ENCODE measurements at places on chromosomes 16 and 17. TPM values are rescaled to one million over a fixed set of nuclear protein-coding genes. Genes with fewer than 3 reads are reported as not detected.

DNA sequence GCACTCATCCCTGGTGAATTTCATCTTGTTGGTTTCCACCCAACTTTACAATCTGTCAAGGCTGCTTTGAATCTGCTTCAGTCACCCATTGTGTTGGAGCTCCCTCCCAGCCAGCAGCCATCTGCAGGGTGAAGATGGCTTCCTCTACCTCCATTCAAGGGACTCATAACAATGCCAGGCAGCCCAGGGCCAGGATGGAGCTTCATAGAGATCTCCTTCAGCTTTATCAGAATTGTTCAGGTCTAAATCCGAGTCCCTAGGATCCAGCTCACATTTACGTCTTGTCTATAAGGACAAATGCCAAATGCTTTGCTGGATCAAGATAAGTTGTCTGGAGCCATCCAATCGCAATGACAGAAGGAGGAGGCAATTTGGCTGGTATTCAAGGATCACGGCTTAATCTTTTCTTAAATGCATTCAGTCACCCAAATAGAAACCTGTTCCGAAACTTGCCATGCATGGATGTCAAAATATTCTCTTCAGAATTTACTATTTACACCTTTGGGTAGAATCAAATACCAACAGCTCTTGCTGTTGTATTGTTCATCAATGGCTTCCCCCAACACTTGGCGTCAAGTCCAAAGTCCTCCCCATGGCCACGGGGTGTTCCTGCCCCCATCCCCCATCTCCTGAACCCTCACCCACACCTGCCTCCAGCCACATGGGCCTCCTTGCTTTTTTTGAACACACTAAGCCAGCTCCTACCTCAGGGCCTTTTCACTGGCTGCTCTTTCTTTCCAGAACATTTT is 3.8 kb upstream of the FAM171A2 start:
- no peak overlapping the region for H3K4me3 ChIP-seq
- no peaks in the 10 kb centered on the region for H3K36me3 ChIP-seq
- H3K27me3 ChIP-seq, result no peaks in the 10 kb centered on the region
- H3K4me1 ChIP-seq, result peaks cover 15% of the 10 kb centered on the region
- no peak for DNase-seq
- no peak overlapping the region for H3K27ac ChIP-seq

GRCh38 chr16:83830769-83831455 is 23.1 kb downstream of the HSBP1 start:
- H3K4me3 ChIP-seq, result no peak overlapping the region
- H3K4me1 ChIP-seq, result no peaks in the 10 kb centered on the region
- no peak overlapping the region for H3K27ac ChIP-seq
- DNase-seq, result no peak

The RAP1GAP2 gene
- 13.6 TPM for total RNA-seq

The MYL11 gene
- total RNA-seq, result not detected

DNA sequence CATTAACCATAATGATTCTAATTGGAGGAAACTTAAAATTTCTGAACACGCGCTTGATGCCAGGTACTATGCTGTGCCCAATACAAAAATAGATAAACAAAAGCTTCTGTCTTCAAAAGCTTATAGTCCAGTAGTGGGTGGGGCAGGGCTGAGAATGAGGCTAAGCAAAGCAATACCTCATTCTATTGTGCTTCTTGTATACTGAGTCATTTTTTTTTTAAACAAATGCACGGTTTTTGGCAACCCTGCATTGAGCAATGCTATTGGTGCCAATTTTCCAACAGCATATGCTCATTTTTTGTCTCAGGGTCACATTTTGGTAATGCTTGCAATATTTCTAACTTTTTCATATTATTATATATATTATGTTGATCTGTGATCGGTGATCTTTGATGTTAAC is 34.7 kb upstream of the HNF1B start:
- H3K4me3 ChIP-seq, result no peak overlapping the region
- H3K36me3 ChIP-seq, result no peaks in the 10 kb centered on the region
- no peaks in the 10 kb centered on the region for H3K27me3 ChIP-seq

GRCh38 chr16:69566240-69566980 is 644 bp downstream of the NFAT5 start:
- no peaks in the 10 kb centered on the region for H3K27me3 ChIP-seq
- peak; percentile 91 for DNase-seq
- peak overlapping the region; percentile 97 for H3K27ac ChIP-seq
- peak overlapping the region; percentile 92 for H3K4me3 ChIP-seq
- H3K36me3 ChIP-seq, result no peaks in the 10 kb centered on the region

GRCh38 chr16:82943371-82943770 is 316.6 kb downstream of the CDH13 start:
- H3K27me3 ChIP-seq, result no peaks in the 10 kb centered on the region
- no peak for DNase-seq
- no peaks in the 10 kb centered on the region for H3K4me1 ChIP-seq
- no peak overlapping the region for H3K27ac ChIP-seq
- H3K4me3 ChIP-seq, result no peak overlapping the region

GRCh38 chr17:13885550-13885949 is 183.8 kb upstream of the COX10 start:
- H3K4me3 ChIP-seq, result no peak overlapping the region
- H3K27me3 ChIP-seq, result no peaks in the 10 kb centered on the region
- no peaks in the 10 kb centered on the region for H3K4me1 ChIP-seq
- H3K27ac ChIP-seq, result no peak overlapping the region
- no peak for DNase-seq

The TBC1D3I gene
- total RNA-seq, result 1.4 TPM

The MRPS34 gene
- total RNA-seq, result 58.7 TPM

The GGA2 gene
- total RNA-seq, result 197 TPM

- peak overlapping the region; percentile 69 for H3K27ac ChIP-seq
- no peak for DNase-seq
- no peaks in the 10 kb centered on the region for H3K27me3 ChIP-seq
Observed at GRCh38 chr17:40313668-40314583, 4.9 kb downstream of the RARA start.

The KRTAP3-1 gene
- not detected for total RNA-seq

The PRR35 gene
- not detected for total RNA-seq

The TMEM256 gene
- total RNA-seq, result 57.0 TPM

DNA sequence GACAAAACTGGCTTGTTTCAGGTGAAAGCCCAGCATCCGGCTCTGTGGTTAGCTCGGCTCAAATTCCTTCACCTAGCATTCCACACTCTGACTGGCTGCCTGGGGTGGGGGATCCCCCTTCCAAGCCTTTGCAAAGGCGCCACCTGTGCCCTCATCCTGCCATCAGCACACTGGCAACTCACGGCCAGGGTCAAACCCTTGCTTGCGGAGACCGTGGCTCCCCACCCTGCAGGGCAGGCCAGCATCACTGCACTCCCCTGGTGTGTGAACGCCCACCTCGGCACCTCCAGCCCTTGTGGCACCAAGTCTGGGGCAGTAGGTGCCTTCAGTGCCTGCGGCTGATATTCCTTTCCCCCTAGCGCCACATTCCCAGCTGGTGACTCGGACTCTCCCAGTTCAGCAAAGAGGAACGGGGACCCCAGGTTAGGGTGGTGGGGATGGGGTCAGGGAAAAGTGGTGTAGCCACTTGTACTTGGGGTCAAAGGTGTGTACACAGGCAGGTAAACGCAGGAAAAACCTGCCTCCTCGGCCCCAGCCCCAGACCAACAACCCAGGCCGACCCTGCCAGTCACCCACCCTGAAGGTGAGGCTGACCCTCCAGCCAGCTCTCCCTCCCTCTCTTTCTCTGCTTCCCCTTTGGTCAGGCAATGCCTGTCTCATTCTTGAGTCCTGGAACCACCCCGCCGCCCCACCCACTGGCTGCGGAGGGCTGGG is 1.1 kb downstream of the FLII start:
- H3K4me1 ChIP-seq, result peaks cover 51% of the 10 kb centered on the region
- H3K27me3 ChIP-seq, result no peaks in the 10 kb centered on the region
- peak; percentile 85 for DNase-seq

The NEUROD2 gene
- total RNA-seq, result not detected

DNA sequence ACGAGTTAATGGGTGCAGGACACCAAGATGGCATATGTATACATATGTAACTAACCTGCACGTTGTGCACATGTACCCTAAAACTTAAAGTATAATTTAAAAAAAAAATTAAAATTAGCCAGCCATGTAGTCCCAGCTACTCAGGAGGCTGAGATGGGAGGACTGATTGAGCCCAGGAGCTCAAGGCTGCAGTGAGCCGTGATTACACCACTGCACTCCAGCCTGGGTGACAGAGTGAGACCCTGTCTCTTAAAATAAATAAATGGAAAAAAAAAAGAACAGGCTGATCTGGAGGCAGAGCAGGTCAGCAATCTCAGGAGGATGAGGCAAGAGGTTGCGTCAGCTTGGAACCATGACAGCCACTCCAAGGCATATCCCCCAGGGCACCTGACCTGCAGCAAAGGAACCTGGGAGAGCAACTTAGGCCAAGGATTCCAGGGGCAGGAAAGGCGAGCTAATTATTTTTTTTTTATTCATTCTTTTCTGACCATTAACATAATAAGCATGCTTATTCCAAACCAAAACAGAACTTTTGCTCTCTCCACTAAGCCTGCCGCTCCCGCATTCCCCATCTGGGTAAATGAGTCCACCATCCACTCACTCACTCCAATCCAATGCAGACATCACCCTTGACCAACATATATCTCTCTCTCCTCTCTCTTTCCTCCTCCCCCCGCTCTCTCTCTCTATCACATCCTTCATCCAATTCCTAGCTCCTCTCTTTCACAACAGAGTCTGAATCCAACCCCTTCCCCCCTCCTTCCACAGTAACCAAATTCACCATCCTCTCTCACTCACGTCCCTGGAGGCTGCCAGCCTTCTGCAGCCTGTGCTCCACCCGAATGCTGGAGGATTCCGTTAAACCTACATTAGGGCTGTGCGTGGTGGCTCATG is 47.7 kb downstream of the TK2 start:
- H3K4me3 ChIP-seq, result no peak overlapping the region
- H3K27ac ChIP-seq, result no peak overlapping the region
- no peaks in the 10 kb centered on the region for H3K36me3 ChIP-seq
- H3K27me3 ChIP-seq, result no peaks in the 10 kb centered on the region
- DNase-seq, result peak; percentile 73

The TNFRSF17 gene
- total RNA-seq, result not detected

GRCh38 chr17:16911141-16911937 is 60.6 kb downstream of the TNFRSF13B start:
- no peak overlapping the region for H3K27ac ChIP-seq
- DNase-seq, result no peak
- no peak overlapping the region for H3K4me3 ChIP-seq
- no peaks in the 10 kb centered on the region for H3K4me1 ChIP-seq
- H3K36me3 ChIP-seq, result no peaks in the 10 kb centered on the region

DNA sequence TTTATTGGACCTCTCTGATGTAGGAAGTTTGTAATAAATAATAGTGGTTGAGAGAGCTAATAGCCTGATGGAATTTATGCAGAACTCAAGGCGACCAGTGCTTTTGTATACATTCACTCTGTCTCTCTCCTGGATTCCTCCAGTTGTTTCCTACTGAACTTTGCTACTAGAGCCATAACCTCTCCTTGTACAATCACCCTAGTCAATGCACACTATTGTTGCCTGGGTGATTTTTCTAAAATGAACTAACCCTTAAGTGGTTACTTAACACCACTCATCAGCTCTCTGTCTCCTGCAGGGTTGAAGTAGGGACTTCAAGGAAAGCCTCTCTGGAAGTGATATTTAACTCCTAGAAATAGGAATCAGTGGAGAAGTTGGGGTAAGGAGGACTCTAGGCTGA is 9.7 kb downstream of the PHKB start:
- H3K36me3 ChIP-seq, result no peaks in the 10 kb centered on the region
- DNase-seq, result no peak
- H3K4me1 ChIP-seq, result peaks cover 26% of the 10 kb centered on the region

DNA sequence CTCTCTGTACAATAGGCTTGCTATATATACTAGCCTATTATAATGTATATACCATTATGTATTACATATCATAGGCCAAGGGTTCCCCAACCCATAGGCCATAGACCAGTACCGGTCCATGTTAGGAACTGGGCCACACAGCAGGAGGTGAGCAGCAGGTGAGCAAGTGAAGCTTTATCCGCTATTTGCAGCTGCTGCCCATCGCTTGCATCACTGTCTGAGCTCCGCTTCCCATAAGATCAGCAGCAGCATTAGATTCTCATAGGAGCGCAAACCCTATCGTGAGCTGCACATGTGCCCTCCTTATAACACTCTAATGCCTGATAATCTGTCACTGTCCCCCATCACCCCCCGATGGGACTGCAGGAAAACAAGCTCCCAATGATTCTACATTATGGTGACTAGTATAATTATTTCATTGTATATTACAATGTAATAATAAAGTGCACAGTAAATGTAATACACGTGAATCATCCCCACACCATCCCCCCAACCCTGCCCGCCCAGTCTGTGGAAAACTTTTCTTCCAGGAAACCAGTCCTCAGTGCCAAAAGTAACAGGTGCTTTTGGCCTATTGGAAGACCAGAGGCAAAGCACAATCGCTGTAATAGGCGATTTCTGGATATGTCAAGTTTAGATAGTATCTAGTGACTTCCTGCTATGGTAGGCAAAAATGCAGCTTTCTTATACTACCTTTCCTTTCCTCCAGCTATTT is 84.1 kb downstream of the MYH11 start:
- no peaks in the 10 kb centered on the region for H3K27me3 ChIP-seq
- DNase-seq, result no peak
- H3K36me3 ChIP-seq, result no peaks in the 10 kb centered on the region
- H3K27ac ChIP-seq, result no peak overlapping the region
- H3K4me1 ChIP-seq, result no peaks in the 10 kb centered on the region
- H3K4me3 ChIP-seq, result no peak overlapping the region

GRCh38 chr16:53704445-53704813 is 473 bp downstream of the FTO start:
- peak overlapping the region; percentile 66 for H3K4me3 ChIP-seq
- H3K36me3 ChIP-seq, result no peaks in the 10 kb centered on the region
- H3K27me3 ChIP-seq, result no peaks in the 10 kb centered on the region
- H3K27ac ChIP-seq, result peak overlapping the region; percentile 80
- peaks cover 17% of the 10 kb centered on the region for H3K4me1 ChIP-seq

DNA sequence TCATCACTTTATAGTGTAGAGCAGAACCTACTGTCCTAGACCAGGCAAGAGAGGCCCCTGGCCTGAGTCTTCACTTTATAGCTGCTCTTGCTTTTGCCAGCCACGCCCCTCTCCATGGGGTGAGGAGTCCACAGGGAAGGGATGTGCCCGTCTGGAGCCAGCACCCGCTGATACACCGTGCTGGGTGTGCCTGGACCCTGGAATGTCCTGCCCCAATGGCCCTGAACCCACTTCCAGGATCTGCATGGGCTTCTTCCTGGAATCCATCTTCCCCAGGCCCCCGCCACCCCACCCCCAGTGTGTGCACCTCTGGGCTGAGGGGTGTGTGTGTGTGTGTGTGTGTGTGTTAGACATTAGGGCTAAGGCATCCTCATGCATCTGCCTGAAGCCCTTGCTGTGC is 44.9 kb downstream of the MEOX1 start:
- no peaks in the 10 kb centered on the region for H3K36me3 ChIP-seq
- H3K4me3 ChIP-seq, result no peak overlapping the region
- H3K27me3 ChIP-seq, result no peaks in the 10 kb centered on the region

DNA sequence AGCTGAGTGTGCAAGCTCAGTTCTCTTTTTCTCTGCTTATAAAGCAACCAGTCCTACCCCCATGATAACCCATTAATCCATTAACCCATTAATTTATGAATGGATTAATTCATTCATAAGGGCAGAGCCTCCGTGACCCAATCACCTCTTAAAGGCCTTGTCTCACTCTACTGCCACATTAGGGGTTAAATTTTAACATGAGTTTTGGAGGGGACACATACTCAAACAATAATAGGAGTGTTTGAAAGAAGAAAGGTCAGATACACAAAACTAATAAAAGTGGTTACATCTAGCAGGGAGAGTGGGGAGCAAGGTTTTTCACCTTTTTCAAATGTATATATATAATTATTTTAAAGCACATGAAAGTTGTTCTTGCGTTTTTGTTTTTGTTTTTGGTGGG is 6.8 kb downstream of the VMP1 start:
- no peak overlapping the region for H3K27ac ChIP-seq
- H3K4me1 ChIP-seq, result peaks cover 12% of the 10 kb centered on the region
- no peak for DNase-seq

The TPSD1 gene
- total RNA-seq, result 4.2 TPM

All from upper lobe of left lung (tissue), 6 donors.